ENCODE measurements at places on chromosomes 7 and 10.

DNA sequence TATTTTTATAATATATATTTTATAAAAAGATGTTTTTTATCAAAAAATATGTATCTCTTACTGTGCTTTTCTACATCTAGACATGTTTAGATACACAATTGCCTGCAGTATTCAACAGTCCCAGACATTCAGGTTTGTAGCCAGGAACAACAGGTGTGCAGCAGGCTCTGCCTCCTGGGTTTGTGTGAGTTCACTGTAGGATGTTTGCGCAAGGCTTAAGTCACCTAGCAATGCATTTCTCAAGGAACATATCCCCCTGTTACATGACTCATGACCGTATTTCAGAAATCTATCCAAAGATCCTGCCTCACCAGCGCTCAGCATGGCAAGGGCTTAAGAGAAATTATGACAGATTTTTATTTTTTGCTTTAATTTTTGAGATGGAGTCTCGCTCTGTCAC lies 41.5 kb downstream of the PITRM1 start:
- no peak for DNase-seq

GRCh38 chr7:42991913-42992591 lies 59.9 kb downstream of the MRPL32 start:
- DNase-seq: no peak

DNA sequence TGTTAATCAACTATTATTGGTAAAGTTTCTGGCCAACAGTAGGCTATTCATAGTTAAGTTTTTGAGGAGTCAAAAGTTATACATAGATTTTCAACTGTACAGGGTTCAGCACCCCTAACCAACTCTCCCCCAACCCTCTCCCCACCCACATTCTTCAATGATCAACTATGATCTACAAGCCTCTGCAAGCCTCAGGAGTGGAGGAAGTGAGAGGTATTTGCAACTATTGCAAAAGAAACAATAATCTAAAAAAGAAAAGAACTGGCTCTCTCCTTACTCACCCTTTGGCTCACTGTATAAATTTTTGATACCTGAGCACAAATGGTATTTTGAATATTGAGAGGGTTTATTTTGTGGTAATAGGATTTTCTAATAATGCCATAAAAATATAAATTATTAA lies 179.8 kb downstream of the IPMK start:
- no peak for DNase-seq

DNA sequence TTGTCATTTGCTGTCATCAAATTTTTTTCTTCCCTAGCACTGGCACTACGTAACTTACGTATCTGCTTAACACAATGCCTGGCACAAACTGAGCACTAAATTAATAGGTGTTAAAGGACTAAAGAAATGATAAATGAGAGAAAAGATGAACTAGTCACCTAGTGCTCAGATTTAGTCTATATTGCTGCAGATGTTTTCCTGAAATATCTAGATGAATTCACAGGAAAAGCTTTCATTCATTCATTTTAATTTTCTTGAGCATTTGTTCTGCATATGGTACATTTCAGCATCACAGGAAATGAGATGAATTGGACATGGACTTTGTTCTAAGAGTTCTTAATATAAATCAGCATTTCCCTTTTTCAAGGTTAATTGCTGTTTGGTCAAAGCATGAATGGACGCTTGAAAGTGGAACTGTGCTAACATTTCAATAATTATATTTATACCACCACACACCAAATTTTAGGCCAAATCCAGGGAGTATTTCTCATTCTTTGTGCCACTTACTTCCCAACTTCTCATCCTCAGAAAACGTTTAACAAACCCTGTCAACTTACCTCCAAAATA lies 163.2 kb upstream of the MDFIC start:
- DNase-seq: no peak

DNA sequence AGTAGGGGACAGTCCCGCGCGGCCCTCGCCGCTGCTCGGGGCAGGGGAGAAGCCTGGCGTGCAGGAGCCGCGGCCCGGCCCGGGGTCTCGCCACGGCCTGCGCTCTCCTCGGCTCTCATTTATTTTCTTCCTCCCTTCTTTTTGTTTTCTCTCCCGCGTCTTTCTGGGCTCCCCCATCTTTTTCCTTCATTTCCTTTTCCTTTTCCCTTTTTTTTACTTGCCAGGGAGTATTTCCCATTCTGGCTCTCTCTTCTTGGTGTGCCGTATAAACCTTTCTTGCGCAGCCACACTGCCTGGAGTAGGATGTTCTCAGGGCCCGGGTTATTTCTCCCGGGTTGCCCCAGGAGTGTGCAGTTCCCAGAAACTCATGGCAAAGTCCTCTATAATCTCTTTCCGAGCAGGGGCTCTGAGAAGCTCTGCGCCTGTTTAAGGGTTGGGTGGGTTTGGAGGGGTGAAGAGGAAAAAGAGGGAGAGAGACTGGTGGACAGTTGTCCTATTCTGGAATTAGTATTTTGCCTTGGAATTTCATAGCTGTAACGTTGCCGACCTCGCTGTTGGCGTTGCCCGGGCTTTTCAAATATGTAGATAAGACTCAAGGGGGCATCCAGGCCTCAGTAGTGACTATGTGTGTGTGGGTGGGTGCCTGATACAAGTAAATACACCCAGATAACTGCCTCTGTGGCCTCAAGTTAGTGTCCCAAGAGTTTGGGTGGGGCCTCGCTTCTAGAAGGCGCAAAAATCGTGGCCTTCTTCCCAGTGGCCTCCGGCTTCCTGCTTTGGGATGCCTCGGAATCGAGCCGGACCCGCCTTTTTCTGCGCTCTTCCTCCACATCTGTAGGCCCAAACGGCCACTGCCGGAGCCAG lies 4.3 kb upstream of the ZNF503 start:
- no peak for DNase-seq

DNA sequence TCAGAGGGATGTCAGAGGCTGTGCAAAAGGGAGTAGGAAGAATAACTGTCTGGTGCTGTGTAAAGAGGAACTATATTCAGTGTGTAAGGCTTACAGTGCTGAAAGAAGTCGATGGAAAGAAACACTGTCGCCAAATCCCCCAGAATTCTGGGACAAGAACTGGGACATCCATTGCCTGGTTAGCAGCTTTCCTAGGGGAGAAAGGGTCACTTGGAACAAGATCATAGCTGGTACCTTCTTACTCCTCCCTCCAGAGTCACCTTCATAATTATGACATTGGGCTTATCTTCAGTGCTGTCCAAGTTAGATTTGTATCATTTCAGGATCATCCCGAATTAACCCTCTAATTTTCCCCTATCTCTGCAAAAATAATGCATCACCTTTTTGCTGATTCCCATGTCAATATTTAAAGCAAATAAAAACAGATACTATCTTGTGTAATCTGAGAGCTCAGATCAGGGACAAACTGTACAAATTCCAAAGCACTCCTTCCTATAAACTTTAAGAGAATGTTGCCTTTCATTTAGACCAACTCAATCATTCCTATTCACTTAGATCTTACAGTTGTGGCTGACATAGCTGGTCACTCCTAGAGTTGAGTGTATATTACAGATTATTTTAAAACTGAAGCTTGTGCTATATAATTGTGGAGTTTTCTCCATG lies 96.5 kb downstream of the DNAH11 start:
- DNase-seq: no peak

GRCh38 chr10:43408331-43408709 lies 666 bp downstream of the HNRNPF start:
- DNase-seq: no peak

DNA sequence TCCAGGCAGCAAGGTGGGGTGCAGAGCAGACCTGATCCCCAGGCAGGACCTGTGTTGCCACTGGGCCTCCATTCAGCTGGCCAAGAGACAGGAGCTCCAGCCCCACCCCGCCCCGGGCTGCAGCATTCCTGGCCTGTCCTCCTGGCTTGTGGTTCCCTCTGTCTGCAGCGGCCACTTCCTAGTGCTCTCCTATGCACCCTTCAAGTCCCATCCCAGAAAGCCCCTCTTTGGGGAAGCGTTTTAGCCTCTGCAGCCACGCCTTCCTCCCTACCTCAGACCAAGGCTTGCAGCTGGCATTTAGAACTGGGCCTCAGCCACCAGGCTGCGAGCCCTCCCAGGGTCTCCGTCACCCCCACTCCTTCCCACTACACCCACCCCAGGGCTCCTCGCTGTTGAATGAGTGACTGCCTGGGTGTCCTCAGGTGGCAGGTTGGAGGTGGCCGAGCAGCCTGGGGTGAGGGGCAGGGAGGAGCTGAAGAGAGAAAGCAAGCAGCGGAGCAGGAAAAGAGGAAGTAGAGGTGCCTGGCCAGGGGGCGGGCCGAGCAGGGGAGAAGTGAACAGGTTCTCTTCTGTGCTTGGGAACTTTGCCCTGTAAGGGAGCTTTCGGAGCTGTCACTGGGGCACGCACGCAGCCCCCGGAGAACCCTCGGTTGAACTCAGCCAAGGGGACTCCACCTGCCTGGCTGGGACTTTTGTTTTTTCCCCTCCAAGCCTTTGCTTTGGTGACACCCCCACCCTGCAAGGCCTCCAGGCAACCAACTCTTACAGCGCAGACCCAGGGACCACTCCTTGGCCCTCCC lies 109.1 kb upstream of the TNRC18 start:
- peak; percentile 49 for DNase-seq

- DNase-seq: no peak
These were observed 8.0 kb upstream of the TAS2R60 start for GRCh38 chr7:143435266-143435665.

DNA sequence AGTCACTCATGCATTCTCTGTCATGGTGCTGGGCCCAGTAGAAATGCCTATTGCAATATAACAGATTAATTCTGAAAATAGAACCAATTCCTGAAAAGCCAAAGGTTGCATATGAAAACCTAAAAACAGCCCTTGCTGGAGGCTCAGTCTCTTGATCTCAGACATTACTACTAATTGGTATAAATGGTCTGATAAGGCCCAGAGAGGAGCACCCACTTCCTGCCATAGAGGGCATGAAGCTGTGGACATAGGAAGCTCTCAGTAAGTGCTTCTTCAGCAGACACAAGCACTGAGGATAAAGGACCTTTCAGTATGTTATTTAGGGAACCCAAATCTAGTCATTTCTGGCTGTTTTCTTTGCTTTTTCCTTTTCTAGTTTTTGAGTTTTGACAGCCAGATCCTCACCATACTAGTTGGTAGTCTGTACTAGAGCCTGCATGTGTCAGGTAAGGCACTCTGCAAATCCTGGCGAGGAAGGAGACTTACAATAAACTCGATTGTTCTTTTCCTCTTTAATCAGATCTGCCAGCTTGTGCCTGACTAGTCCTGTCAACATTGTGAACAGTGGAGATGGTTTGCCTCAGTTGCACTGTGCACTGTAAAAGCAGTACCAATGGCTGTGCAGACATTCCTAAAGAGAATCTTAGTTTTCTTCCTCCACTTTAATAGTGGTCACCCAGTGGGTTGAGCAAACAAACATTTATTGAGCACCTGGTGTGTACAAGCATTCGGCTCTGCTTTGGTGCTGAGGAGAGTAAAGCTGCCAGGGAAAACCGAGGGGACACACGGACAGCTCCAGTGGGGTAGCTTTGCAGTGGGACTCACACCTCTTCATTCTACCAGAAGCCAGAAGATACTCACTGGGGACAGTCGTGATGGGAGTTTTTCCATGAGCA lies 140.9 kb downstream of the CHN2 start:
- no peak for DNase-seq

DNA sequence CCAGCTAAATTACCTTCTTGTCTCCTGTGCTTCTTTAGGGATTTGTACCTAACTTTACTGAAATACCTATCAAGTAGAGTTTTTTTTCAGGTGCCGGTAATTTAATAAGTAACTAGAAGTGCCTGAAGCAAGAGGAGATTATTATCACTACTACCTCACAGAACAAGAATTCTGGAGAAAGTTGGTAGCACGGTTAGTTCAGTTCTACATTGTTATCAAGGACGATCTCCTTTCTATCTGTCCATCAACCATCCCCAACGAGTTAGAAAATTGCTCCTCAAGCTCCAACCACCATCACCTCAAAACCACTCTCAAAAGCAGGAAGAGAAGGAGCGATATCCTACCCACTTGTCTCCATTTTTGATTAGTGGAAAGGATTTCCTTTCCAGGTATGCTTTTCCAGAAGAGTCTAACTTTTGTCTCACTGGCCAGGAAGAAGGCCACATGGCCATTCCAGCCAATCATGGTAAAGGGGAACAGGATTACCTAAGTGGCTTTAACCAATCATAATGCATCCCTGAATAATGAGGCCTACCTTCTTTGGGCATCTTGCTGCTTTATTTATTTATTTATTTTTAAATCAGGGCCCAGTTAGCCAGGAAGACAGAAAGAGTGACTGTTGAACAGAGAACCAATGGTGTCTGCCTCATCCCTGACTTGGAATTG lies 265.2 kb downstream of the SNX13 start:
- no peak for DNase-seq

- DNase-seq: no peak
These were observed 3.4 kb upstream of the MIOS start for GRCh38 chr7:7563269-7563668.

- no peak for DNase-seq
These were observed 19.0 kb downstream of the HYAL4 start for GRCh38 chr7:123864012-123864411.

GRCh38 chr10:123997486-123998196 lies 95.8 kb downstream of the CHST15 start:
- peak; percentile 52 for DNase-seq

DNA sequence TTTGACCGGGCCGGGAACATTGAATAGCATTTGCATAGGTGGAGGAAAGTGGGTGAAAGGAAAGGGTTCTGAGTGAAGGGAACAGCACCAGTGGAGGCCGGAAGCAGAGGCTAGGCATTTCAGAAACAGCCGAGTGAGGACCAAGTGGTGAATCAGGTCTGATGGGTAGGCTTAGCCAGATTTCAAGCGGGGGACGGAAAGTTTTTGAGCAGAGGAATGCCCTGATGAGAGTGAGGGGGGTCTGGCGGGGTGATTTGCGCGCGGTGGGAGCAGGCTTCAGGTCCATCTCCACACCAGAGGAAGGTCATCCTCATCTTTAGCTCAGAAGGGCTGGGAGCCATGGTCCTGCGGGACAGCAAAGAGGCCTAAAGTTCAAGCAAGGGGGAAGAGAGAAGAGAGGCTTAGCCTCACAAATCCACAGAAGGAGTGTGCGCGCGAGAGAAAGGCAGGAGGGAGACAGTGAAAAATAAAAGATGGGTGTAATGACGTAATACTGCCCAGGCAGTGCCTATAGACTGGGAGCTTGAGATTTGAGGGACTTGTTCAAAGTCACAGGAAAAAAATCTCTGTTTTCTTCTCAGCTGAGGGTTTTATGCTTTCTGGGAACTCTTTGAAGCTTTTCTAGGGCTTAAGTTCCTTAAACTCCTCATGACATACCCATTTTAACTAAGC lies 1.0 kb upstream of the DENND2A start:
- peak; percentile 47 for DNase-seq

- DNase-seq: peak; percentile 22
These were observed at the start of gene NT5C3A for GRCh38 chr7:33062023-33062781. NT5C3A (minus strand) TSS chr7:33062776; CDS start chr7:33062705, 71 bp downstream.

DNA sequence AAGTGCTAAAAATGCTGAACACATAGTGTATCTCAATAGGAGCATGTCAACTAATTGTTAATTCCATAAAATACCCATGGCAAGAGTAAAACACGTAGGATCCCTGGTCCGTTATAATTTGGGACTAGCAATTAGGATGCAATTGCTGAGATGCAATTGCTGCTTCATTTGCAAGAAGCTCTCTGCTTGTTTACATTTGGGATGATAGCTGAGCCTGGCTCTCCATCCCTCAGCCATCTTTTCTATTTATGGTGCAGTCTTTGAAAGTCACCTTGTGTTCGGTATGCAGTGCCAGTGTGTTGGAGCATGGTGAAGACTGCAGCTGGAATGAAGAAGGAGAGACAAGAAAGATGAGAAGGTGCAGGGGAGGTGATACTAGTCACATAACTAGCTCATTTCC lies 191.3 kb downstream of the SNX10 start:
- no peak for DNase-seq

GRCh38 chr7:44158873-44159631 lies 17.9 kb upstream of the MYL7 start:
- peak; percentile 25 for DNase-seq

GRCh38 chr7:26376175-26376917 lies 84.7 kb downstream of the SNX10 start:
- DNase-seq: no peak
